ENCODE measurements at places on chromosomes 2 and 18. TPM values are rescaled to one million over a fixed set of nuclear protein-coding genes. Genes with fewer than 3 reads are reported as not detected.

GRCh38 chr2:161095314-161095713 is 64.9 kb upstream of the TANK start:
- no peak for DNase-seq

DNA sequence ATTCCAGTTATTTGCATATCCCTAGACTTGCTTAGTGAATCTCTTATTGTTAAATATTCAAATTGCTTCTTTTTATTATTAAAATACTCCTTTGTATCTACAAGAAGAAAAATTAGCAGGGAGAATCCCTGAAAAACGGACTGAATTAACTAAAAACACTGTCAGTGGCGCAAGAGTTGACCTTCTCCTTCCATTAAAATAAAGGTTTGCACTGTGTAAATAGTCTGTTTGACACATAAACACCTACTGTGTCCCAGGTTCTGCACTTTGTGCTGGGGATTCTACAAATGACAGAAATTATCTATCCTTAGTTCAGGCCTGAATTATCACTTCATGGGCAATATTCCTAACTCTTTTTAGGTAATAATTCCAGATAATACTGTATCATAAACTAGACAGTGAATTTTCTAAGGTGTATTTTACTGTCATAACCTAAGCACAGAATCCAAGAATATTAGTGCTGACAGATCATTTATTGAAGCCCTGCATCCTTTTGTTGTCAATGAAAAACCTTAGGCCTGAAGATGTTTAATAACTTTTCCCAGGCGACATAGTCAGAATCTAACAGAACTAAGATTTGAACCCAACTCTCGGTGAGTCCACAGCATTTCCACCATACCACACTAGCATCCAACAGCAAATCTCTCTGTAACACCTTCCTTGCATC is 17.0 kb upstream of the BMP10 start:
- DNase-seq: no peak

DNA sequence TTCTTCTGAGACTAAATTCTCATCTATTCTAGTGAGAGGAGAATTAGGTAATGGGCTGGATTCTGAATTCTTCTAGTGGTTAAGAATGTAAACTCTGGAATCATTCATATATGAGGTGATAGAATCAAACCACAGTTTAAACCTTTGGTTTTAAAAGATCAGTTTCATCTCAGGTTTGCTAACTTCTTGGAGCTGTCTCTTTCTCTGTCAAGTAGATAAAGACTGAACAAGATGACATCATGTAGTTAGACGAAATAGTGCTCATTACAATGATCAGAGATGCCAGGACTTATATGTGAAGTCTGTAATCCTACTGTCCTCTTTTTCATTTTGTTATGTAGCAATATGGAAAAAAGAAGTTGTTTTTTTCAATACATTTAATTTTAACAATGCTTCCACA is 4.9 kb downstream of the CEBPZOS start:
- no peak for DNase-seq

DNA sequence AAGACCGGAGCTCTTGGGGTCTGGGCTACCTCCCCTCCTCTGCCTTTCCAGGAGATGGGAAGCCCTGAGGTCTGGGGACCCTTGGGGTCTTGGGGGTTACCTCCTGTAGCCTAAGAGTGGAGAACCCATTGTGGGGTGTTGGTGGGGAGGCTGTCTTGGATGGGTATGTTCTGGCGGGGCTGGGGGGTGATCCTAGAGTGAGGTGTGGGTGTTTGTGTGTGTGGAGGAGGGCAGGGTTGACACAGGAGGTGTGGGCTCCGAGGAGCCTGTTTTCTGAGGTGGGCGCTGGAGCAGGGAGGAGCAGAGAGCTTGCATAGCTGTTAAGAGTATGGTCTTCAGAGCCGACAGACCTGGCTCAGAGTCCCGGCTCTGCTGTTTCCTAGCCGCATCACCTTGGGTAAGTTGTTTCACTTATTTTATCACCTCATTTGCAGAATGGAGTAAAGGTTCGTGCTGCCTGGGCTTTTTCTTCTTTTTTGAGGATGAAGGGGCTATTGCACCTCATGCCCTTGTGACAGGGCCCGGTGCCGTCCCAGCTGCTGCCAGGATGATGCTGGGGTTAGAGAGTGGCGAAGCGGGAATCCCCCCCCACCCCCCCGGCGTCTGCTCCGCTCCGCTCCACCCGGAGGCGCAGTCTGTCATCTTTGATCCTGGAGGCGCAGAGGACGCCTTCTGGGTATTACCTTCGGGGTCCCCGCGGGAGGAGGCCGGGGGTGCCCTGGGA is 17.2 kb downstream of the TET3 start:
- no peak for DNase-seq

GRCh38 chr18:74225193-74225840 is 66.4 kb downstream of the CYB5A start:
- DNase-seq: no peak

DNA sequence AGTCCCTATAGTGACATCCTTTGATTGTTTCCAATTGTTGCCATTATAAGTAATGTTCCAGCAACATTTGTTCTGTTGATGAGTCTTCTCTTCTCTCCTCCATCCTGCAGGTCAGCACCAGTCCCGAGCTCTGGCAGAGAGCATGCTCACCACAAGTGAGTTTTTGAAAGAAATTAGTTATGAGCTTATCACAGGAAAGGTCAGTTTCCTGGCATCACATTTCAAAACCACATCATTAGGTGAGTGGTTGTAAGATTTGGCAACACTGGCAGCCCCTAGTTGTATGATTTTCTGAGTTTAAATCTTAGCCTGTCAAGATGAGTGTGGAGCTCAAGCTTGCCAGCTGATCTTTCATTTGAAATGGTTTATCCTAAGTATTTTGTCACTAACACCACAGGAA is 149.6 kb downstream of the ESCO1 start:
- no peak for DNase-seq

- DNase-seq: no peak
Observed at GRCh38 chr2:58895857-58896256, 654.7 kb upstream of the FANCL start.

DNA sequence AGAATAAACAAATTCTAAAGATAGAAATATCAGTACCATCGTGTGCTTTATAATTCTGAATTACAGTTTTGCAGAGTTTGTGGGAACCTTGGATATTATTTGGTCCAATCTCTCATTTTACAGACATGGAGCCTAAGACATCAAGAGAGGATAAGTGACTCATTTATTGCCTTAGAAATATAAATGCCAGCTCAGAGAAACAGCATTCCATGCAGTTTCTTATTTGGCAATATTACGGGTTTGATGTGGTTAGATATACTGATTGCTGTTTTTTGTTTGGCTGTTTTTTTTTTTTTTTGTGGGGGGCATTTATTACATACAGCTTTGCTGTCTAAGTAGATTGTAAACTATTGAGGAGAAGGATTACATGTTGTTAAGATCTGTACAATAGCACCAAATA is 1241.1 kb upstream of the LRRTM1 start:
- DNase-seq: no peak

GRCh38 chr18:2846636-2847316 is at the start of gene EMILIN2:
Gene EMILIN2, plus strand, starts transcription at chr18:2847006. Its CDS starts 183 bp downstream, at chr18:2847189.
- peak; percentile 70 for DNase-seq

DNA sequence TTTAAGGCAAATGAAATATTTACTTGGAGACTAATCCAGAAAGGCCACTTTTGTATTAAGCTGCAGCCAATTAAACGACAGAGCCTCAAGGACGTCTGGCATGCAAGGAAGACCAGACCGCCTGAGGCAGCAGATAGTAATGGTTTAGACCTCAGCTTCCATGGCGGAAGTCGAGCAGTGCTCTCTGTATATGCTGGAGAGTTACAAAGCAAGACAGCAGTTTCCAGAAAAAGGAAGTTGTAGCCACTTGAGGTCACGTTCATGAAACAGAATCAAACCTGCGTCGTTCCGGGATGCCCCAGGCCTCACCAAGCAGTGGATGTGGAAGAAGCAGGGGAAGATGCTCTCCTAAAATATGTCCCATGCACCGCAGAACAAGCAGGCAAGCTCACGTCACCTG is 142.0 kb downstream of the PTGR3 start:
- no peak for DNase-seq

DNA sequence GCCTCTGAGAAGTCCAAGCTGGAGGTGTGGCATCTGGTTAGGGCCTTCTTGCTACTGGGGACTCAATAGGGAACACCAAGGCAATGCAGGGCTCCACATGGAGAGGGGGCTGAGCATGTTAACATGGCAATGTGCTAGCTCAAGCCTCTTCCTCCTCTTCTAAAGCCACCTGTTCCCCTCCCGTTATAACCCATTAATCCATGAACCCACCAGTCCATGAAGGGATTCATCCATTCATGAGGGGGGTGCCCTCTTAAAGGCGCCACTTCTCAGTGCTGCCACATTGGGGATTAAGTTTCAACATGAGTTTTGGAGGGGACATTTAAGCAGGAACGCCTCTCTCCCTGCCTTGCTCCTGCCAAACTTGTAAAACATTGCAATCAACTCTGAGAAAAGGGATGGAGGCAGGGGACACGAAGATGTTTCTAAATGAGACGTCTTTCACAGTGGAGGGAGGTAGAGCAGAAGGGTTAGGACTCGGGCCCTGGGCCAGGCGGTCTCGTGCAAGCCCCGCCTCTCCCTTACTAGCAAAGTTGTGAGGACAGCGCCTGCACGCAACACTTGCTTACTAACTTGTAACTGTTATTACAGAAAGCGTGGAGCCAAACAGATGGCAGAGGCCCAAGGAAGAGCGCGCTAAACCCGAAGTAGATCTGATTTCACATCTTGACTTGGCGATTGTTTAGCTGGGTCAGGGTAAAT is 118.2 kb upstream of the ZNF516 start:
- peak; percentile 46 for DNase-seq

DNA sequence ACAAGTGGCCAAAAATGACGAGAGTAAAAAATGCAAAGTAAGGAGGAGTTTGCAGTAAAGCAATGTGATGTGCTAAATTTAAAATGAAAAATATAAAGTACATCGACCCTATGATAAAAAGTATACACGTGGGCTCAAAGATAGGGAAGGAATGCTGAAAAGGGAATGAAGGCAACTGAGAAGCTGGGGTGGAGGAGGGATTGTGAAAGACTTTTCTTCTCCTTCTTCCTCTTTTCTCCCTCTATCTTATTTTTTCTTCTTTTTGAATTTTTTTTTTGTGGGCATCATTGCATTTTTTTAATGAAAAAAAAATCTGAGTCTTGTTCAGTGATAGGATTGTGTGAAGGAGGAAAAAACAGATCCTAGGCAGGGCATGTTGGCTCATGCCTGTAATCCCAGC is 57.6 kb upstream of the STK17B start:
- DNase-seq: no peak

DNA sequence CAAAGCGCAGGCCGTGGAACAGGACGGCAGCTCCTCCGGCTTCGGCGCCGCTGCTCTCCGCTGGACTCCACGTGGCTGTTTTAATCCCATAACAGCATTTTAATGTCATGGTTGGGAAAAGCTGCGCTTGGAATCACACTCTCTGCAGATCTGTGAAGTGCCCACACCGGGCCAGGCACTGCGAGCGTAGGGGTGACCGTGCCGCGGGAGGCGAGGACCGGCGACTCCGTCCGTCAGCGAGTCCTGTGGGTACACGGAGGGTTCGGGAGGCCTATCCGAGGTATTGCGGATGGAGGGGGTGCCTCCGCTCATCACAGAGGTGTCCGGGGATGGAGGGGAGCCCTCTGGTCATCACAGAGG is 198.0 kb upstream of the SALL3 start:
- DNase-seq: no peak

- no peak for DNase-seq
Observed at GRCh38 chr18:65821911-65822310, 71.1 kb downstream of the CDH7 start.

DNA sequence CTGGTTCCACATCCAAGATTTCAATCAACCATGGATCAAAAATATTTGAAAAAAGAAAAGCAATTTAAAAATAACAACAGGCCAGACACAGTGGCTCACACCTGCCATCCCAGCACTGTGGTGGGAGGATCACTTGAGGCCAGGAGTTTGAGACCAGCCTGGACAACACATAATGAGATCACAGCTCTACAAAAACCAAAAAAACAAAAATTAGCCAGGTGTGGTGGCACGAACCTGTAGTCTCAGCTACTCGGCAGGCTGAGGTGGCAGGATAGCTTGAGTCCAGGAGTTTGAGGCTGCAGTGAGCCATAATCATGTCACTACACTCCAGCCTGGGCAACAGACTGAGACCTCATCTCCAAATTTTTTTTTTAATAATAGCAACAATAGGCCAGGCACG is 13.4 kb upstream of the SPATA3 start:
- no peak for DNase-seq

- no peak for DNase-seq
Observed at GRCh38 chr2:181364492-181365170, 92.6 kb upstream of the ITGA4 start.

The STON1 gene
- 13.4 TPM for total RNA-seq

The ABHD1 gene
- total RNA-seq: 1.3 TPM

The NCKAP5 gene
- 18.4 TPM for total RNA-seq

The GPR75 gene
- total RNA-seq: 0.92 TPM

The LDLRAD4 gene
- total RNA-seq: 36.7 TPM

The ST8SIA5 gene
- total RNA-seq: 9.0 TPM

The SLC4A3 gene
- total RNA-seq: 1.5 TPM

The CLEC4F gene
- not detected for total RNA-seq

Data from tongue (tissue), 3 donors.